ENCODE measurements at places on chromosomes 11 and 22.
A peak's percentile ranks its signal among the peaks of the same experiment; 100 is the strongest.

- ATAC-seq: no peak
Measured at GRCh38 chr11:102269927-102270326, 47.4 kb upstream of the BIRC3 start.

DNA sequence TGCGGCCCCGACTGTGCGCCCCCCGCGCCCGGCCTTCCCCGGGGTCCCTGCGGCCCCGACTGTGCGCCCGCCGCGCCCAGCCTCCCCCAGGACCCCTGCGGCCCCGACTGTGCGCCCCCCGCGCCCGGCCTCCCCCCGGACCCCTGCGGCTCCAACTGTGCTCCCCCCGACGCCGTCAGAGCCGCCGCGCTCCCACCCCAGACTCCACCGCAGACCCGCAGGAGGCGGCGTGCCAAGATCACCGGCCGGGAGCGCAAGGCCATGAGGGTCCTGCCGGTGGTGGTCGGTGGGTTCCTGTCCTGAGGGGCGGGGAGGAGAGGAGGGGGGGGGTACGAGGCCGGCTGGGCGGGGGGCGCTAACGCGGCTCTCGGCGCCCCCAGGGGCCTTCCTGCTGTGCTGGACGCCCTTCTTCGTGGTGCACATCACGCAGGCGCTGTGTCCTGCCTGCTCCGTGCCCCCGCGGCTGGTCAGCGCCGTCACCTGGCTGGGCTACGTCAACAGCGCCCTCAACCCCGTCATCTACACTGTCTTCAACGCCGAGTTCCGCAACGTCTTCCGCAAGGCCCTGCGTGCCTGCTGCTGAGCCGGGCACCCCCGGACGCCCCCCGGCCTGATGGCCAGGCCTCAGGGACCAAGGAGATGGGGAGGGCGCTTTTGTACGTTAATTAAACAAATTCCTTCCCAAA is 3.1 kb downstream of the DRD4 start:
- no peak for ATAC-seq

DNA sequence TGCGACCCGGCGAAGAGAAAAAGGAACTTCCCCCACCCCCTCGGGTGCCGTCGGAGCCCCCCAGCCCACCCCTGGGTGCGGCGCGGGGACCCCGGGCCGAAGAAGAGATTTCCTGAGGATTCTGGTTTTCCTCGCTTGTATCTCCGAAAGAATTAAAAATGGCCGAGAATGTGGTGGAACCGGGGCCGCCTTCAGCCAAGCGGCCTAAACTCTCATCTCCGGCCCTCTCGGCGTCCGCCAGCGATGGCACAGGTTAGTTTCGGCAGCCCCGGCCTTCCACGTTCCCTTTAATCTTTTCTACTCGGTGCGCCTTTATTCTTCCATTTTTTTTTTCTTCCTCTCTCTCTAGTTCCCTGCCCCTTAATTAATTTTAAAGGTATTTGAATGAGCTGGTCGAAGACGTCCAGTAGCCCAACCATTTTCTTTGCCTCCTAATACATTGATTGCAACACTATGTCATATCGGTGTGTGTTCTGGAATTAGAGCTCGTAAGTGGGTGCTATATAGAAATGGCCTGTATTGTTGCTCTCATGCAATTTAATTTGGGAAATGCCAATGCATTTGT is 537 bp downstream of the EP300 start:
- no peak for ATAC-seq

DNA sequence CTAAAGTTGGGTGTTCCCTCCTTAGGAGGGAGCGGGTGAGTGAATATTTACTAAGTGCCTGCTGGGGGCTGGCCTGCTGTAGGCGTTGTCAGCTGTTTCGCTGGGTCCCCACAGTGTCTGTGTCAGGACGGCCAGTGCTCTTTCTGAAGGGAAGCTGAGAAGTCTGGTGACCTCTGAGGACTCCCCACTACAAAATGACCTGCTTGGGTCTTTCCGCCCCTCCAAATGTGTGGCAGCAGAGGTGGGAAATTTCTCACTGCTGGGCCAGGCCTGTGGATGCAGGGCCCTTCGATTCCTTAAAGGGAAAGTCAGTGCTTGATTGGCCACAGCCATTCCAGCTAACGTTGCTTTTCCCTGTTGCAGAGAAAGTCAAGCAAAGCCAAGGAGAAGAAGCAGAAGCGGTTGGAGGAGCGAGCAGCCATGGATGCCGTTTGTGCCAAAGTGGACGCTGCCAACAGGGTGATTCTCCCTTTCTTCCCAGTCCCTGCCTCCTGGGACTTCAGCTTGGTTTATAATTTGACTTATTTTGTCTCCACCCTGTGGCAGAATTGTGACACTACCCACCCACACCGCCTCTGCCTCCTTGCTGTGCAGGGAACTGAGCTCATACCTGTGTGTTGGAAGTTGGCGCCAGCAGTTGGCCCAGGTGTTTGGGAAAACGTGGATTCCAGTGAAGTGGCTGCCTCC is 6.8 kb downstream of the NAA40 start:
- peak; percentile 91 for ATAC-seq

DNA sequence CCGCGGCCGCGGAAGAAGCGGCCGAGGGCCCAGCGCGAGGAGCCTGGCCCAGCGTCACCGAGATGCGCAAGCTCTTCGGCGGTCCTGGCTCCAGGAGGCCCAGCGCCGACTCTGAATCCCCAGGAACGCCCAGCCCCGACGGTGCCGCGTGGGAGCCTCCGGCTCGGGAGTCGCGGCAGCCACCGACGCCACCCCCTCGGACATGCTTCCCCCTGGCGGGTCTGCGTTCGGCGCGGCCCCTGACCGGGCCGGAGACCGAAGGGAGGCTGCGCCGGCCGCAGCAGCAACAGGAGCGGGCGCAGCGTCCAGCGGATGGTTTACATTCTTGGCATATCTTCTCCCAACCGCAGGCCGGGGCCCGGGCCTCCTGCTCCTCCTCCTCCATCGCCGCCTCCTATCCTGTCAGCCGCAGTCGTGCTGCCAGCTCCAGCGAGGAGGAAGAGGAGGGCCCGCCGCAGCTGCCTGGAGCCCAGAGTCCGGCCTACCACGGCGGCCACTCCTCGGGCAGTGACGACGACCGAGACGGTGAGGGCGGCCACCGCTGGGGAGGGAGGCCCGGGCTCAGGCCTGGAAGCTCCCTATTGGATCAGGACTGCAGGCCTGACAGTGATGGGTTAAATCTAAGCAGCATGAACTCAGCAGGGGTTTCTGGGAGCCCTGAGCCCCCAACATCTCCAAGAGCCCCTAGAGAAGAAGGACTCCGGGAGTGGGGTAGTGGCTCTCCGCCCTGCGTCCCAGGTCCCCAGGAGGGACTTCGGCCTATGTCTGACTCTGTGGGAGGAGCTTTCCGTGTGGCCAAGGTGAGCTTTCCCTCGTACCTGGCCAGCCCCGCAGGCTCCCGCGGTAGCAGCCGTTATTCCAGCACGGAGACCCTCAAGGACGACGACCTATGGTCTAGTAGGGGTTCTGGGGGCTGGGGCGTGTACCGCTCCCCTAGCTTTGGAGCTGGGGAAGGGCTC is 1.2 kb downstream of the ARHGEF17 start:
- no peak for ATAC-seq

Data from motor neuron (in vitro differentiated cells).